ENCODE measurements at places on chromosomes 5 and 9.

- DNase-seq: no peak
Observed at GRCh38 chr9:96289392-96289791, 12.6 kb downstream of the HSD17B3 start.

- no peak for DNase-seq
Observed at GRCh38 chr9:104293877-104294276, 199.8 kb downstream of the SMC2 start.

GRCh38 chr9:116156621-116157314, 3.2 kb downstream of the PAPPA start:
- no peak for DNase-seq

DNA sequence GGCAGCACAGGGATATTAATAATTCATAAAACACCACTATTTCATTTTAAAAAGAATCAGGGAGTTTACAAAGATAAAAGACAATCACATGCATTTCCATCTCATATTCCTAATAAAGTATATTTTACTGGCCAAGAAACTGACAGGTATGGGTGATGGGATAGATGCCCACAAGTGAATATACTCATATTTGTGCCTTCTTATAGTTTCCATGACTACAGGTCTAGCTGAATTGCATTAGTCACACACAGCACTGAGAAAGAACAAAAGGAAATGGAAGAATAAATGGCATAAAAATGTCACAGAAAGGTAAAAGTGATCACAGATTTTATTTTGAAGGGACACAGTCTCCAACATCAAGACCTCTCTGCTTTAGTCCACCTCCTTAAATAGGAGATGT, 193.5 kb downstream of the PLK2 start:
- DNase-seq: no peak

GRCh38 chr9:7095058-7095457, 337.3 kb downstream of the KDM4C start:
- DNase-seq: no peak

GRCh38 chr9:79694676-79695400, 123.1 kb downstream of the TLE4 start:
- DNase-seq: no peak

DNA sequence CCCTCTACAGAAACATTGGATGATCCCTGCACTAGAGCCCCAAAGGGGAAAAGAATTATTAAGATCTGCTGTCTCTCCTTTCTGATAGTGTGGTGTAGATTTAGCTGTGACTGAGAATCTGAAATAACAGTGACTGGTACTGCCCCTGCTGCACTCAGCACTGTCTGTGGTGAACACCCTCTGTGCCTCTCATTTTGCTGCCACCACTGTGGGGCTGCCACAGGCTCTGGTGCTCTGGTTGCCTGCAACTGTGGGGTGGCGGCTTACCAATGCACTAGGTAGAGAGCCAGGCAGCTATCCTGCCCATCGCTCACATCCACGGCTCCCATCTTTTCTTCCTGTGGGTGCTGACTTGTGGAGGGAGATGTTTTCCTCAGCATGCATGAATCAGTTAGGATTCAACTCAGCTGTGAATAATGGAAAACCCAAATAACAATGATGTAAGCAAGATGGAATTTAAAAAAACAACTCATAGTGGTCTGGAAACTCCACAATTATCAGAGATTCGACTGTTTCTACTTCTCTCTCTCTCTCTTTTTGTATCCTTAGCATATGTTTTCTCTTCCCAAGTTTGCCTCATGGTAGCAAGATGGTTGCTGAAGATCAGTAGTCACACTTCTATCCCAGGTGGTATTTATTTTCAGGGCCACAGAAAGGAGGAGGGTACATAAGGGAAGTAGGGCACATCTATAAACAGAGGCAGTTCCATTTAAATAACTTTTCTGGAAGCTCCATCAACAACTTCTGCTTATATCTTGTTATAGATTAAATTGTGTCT, 99.8 kb upstream of the DAP start:
- DNase-seq: peak; percentile 29

DNA sequence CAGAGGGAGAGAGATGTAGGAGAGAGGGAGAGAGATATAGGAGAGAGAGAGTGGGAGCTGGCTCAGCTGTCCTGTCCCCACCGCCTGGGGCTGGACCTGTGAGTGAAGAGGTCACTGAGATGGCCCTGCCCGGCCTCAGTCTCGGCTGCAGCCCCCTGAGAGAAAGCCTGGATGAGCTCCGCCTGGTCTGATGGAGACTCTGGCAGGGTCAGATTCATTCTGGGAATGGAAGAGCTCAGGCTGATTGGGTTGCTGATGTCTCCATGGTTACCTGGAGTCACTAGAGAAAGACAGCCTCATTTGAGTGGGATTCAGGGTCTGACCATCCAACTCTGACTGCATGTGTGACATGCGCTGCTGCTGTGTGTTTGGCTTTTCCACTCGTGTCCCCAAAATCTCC, 27.1 kb upstream of the SEMA4D start:
- no peak for DNase-seq

DNA sequence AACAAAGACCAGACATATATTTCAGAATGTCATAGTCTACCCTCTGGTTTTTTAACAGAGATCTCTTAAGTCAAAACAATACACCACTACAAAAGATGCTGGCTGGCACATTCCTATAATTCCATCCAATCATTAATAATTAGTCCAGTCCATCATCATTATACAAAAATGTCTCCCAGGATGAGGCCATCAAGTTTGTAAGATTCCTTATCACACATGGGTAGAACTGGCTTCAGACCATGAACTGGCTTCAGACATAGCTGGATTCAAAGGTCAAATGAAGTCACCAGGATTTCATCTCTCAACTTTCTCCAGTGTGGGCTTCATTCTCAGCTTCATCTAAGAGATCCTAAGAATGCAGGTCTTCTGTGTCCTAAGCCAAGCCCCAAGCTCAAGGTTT, 147.1 kb downstream of the ENC1 start:
- no peak for DNase-seq

GRCh38 chr5:565782-566440, 41.7 kb upstream of the SLC9A3 start:
- no peak for DNase-seq

GRCh38 chr9:92187989-92188714, 72.9 kb upstream of the SPTLC1 start:
- no peak for DNase-seq

- DNase-seq: no peak
Observed at GRCh38 chr5:100755435-100755834, 147.6 kb downstream of the ST8SIA4 start.

DNA sequence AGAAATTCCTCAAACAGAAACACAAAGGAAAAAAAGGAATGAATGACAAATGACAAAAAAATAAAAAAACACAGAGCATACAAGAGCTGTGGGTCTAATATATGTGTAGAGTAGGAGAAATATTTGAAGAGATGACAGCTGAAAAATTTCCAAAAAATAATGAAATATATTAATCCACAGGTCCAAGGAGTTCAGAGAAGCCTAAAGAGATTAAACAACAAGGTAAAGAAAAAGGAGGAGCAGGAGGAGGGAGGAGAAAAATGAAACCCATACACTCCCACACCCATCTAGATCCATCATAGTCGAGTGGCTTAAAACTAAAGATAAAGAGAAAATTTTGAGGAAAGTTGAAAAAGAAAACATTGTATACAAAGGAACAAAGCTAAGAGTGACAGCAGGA, 182.4 kb upstream of the MAP3K1 start:
- DNase-seq: no peak

- no peak for DNase-seq
Observed at GRCh38 chr9:38096238-38096805, 27.3 kb upstream of the SHB start.

GRCh38 chr9:17135295-17136160, 688 bp downstream of the CNTLN start:
- DNase-seq: peak; percentile 16

DNA sequence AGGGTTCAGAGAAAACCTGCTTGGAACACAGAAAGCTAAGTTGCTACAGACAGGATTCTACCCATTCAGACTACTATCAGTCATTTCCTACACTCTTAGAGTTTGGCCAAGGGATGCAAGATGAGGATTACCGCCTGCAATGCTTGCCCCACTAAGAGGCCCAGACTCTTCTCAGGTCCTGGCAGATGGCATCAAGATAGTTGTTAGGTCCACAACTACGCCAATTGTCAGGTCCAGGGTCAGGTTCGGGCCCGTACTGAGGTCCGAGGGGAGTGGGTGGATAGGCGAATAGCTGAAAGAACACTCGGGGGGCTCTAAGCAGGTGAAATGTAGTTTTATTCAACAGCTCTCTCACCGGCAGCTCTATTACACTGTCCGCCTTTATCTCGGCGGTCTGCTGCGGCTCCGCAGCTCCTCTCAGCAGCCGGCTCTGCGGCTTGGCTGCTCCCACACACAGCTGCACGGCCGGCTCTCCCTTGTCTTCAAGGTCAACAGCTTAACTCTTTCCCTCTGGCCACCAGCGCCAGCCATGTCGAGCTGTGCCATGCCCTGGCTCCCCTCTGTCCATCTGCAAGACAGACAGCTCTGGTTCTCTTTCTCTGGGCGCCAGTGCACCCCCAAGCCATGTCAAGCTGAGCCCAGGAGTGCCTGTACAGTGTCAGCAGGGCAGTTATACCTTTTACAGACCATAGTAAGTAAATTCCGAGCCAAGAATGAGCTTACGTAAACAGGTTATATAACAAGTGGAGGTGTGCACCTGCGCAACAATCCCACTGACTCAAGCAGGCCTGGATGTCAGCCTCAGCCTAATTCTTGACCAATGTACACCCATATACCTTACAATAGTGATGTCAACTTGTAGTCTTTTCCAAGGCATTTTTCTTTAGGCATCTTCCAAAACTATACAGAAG, 24.0 kb downstream of the ENC1 start:
- no peak for DNase-seq

GRCh38 chr9:132044176-132044875, 35.3 kb downstream of the MED27 start:
- DNase-seq: no peak

- DNase-seq: no peak
Observed at GRCh38 chr5:132859889-132860437, 6.3 kb downstream of the GDF9 start.

- DNase-seq: peak; percentile 23
Observed at GRCh38 chr9:6827439-6828145, 69.8 kb downstream of the KDM4C start.

- DNase-seq: no peak
Observed at GRCh38 chr5:43171926-43172325, 20.1 kb upstream of the NIM1K start.

DNA sequence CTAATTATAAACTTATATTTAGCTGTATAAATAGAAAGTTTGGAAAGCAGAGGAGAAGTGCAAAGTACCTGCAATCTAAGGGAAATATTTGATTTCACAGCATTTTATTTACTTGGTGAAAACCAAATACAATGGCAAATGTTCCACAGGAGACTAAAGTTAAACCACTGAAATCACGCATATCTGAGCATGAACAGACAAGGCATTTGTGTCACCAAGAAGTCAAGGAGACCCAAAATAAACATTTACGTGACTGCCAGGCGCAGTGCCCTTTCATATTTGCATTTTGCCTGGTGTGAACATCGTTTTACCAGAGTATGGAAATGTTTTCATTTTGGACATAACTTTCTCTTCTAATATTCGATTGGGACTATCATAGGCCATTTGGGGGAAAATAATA, 20.6 kb downstream of the UGCG start:
- DNase-seq: no peak

DNA sequence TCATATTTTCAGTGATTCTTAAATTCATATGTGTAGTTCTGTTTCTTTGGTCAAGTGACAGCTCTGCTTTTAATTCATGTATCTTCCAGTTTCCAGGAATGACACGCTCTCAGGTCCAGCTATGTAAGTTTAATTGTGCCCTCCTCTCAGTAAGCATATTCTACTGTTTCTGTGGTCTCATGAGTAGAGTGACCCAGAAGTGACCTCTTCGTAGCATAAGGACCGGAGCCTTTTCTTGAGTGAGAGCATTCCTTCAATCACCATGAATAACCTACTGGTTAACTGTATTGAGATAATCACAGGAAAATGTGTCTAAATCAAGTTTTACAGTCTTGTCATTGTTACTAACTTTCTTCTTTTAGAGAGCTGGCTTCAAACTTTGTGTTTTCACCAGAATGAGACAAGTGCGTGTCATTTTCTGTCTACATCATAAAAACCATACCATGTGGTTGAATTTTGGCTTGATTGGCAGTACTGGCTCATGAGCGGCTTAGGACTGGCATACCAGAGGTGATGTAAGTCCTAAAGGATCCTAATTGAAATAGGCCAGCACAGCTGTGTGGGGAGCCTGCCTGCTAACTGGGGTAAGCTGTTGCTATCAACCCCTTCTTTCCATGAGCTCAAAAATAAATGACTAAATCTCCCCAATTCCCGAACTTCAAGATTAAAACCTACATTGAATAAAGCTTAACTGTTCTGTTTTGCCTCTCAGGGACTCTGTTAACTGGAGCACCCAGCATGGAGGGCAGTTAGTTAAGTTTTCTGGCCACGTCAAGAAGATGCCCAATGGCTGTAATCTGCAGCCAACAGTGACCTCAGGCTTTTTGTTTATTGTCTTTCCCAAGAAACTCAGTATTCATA, 4.8 kb downstream of the ADAMTSL1 start:
- DNase-seq: no peak

DNA sequence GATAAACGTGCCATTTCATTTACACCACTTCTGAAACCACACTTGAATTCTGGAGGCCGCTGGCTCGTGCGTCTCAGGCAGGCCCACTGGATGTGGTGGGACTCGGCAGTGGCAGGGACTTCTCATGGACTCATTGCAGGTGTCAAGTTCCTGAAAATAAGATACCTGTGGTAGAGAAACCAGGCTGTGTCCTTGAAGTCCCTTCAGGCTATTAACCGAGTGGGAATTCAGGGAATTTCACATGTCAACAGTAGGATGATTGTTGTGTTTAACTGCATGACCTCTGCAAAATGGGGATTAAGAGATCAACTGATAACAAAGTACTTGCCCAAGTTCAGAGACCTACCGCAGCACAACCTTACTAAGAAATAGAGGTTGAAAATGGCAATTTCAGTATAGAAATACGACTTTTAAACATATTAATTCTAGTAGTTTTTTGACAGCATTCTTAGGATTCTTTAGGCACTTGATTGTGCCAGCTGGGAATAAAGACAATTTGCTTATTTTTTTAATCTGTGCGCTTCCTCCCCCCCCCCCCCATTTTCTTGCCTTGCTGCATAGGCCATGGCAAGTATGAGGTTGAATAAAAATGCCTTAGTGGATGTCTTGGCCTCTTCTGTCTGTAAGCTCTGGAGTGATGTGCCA, 26.8 kb downstream of the TRIP13 start:
- DNase-seq: no peak

DNA sequence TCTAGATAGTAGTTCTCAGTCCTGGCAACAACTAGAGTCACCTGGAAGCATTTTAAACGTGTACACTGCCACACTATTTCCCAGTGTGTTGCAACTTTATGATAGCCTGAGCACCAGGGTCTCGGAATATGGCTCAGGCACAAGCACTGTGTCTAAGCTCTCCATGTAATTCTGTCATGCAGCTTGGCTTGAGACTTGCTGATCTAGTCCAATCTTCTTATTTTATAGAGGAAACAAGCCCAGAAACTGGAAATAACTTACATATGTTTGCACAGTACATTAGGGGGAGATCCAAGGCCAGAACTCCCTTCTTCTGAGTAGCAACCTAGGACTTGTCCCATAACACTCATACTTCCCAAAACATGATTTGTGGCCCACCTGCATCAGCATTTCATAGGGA, 49.1 kb downstream of the SH3TC2 start:
- no peak for DNase-seq

Data from inflammatory macrophage treated with lipopolysaccharide for 1 hour (primary cell).